ENCODE measurements at places on chromosomes 7 and 10.

DNA sequence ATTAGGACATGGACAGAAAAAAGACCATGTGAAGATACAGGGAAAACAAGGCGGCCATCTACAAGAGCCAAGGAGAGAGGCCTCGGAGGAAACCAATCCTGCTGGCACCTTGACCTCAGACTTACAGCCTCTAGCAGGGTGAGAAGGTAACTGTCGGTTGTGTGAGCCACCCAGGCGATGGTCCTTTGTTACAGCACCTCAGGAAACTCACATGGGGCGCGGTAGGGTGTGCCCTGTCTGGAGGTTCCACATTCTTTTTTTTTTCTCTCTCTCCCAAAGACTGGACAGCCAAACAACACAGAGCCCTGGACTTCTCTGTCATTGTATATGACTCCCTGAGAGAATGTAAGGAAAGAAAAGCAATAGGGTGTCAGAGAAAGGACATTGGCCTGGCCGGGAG, 163.2 kb downstream of the KCNMA1 start:
- no peak for DNase-seq

DNA sequence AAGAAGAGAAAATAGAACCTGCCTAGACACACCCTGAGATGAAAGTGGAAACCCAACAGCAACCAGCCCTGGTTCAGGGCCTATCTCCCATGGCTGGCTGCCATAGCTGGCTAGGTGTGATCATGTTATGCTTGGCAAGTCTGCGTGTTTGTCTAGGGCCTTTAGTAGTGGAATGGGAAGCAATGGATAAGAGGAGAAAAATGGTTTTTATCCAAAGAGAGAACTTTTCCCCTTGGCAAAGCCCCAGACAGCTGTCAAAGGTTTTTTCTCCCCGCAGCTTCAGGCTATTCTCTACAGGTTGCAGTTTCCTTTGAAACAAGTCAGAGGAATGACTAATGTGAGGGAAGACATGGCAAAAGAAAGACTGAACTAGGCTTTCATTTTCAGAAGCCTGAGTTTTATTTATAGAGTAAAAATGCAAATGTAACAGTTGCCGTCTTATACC, 161.5 kb downstream of the SEMA3D start:
- DNase-seq = peak; percentile 27

- no peak for DNase-seq
Measured at GRCh38 chr7:8103282-8103681, 134.7 kb downstream of the GLCCI1 start.

- DNase-seq = no peak
Measured at GRCh38 chr7:115340828-115341227, 418.9 kb downstream of the MDFIC start.

DNA sequence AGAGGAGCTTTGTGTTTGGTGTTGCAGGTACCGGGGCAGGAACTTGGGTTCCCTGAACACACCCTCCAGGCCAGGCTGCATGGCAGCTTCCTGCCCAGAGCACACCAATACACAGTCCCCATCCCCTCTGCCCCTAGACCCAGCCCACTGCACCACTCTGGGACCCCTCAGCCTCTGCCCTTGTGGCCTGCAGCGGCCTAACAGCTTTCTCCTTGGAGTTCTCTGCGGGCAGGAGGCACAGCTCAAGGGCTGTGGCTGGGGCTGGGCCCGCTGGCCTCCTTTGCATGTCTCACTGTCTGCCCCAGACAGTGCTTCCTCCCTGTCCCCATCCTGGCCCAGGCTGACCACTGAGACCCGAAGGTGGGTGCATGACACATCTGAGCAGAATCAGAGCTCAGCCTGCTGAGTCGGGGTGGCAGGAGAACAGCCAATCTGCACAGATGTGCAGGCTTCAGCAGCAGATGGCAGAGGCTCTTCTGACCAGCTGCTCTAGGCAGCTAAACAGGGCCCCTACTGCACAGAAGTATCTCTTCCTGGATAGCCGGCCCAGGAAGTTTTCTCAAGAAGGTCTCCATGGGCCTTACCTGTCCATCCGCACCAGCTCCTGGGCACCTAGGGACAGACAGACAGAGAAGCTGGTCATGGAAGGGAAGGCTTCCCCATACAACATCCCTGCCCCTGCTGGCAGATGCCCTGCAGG, 20.8 kb downstream of the VSIR start:
- no peak for DNase-seq

GRCh38 chr10:18328941-18329340, 188.7 kb downstream of the CACNB2 start:
- no peak for DNase-seq

DNA sequence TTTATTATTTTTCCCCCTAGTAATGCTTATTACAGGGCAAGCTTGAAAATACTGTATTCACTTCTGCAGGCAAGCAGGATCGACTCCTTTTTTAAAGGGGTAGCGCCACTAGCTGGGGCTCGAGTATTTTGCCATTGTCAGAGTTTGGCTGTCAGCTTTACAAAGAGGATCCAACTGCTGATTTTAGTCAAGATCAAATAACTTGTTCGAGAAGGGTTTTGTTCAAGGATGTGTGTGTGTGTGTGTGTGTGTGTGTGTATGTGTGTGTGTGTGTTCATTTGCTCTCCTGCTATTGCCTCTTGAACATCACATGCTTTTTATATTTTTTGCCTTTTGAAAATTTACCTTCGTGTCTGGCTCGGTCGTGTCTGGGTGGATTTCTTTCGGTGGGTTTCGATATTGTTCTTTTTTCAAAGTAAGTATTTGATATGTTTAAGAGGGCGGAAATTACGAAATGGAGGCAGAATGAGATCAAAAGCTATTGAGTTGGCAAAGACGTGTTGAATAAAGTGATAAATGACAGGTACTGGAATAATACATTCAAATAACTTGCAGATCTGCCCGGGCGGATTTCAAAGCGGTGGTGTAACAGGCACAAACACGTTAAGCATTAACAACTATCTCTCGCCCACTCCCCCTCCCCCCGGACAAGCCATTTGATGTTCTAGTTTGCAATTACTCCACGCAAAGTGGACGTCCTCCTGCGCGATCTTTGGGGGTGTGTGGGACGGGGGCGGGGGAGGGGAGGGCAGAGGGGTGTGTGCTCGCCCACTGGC, 1.1 kb downstream of the ARID5B start:
- DNase-seq = peak; percentile 34

GRCh38 chr7:108077709-108078108, 52.5 kb downstream of the LAMB4 start:
- DNase-seq = no peak

GRCh38 chr7:131674131-131674530, 117.7 kb upstream of the PODXL start:
- DNase-seq = no peak

DNA sequence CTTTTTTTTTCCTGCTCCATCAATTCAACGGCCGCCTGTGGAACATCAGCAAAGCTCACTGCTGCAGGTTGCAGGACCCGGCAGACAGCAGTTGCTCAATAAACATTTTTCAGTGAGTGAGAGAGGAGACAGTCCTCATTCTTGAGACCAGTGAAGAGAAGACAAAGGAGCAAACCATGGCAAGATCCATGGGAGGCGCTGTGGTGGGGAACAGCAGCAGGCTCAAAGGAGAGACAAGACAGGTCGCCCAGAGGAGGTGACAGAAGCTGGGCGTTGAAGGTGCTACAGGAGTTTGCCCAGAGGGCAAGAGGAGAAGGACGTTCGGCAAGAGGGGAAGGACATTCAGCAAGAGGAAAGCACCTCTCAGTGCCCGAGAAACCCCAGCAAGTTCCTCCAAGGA, 74.5 kb upstream of the FGFR2 start:
- DNase-seq = no peak

DNA sequence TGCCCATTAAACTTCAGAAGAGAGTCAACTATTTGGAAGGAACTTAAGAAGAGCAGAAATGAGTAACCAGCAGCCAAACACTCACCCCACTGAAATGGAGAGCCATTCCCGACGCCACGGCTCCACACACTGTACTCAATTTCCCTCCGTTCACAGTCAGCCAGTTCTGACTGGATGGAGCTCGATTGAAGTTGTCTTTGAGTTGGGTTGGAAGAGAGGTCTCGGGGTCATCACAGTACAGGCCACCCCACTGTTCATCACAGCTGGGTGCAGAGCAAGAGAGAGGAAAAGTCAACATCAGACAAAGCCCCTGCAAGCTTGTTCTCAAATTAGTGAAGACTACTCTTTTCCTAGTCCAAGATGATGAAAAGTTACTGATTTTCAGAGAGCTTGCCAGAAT, 75.9 kb upstream of the SLC26A5 start:
- DNase-seq = no peak

DNA sequence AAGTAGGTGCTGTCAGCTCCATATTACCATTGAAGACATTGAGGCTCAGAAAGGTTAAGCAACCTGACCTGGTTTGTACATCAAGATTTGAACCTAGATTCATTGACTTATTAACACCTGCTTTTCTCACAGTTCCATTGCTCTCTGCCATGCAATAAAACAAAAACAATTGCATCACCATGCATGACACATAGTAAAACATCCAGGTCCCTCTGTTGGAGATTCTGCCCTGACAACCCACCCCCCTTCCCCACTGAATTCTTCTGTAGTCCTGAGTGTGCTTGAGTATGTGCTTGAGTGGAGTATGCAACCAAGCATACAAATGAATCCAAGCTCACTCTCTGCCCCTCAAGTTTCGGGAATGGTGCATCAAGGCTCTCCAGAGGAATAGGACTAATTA, 6.0 kb upstream of the LMBR1 start:
- no peak for DNase-seq

DNA sequence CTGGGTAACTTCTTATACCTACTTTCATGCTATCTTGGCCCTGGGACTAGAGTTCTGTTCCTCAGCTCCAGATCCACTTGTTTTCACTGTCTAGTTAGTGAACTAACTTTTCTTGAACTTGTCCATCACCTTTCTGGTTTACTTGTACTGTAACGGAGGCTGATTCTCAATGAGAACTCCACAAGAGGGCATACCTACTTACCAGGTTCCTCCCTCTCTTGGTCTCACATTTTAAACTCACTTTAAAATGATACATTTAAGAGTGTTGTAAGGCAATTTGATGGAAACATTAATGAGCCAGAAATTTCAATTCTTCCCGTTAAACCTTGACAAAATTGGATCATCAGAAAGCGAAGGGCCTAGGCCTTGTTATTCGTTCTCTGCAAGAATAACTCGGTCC, 111.6 kb downstream of the MAGI2 start:
- no peak for DNase-seq

GRCh38 chr7:50155755-50156154, 62.7 kb upstream of the ZPBP start:
- DNase-seq = no peak

DNA sequence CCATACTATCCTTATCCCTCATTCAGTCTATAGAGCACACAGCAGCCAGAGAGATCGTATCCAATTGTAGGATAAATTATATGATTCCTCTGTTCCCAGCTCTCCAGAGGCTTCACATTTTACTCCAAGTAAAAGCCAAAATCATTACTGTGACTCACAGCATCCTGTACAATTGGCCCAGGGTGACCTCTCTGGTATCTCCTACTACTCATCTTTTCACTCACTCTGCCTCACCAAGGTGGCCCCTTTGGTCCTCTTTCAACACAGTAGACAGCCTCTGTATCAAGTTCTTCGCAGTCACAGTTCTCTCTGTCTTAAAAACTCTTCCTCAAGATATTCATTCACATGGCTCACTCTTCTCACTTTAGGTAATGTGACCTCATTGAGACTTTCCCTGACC, 72.6 kb upstream of the LSM8 start:
- no peak for DNase-seq

GRCh38 chr10:78657862-78658165, 411.0 kb upstream of the ZMIZ1 start:
- no peak for DNase-seq

DNA sequence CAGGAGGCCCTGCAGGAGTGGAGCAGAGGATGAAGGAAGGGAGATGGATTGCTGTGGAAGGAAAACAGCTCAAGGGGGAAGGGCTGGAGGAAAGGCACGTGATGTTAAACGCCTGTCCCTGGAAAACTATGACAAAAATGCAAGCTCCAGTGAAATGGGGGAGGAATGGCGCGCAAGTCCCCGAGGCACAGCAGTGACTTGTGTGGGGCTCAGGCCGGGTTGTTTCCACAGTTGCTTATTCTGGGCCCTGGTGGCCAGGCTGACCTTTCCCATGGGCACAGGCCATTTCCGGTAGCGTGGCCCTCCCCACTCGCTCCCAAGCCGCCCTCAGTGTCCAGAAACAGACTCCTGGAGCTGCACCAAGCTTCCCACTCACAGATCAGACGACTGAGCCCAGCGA, 68.1 kb upstream of the PDGFA start:
- DNase-seq = no peak

DNA sequence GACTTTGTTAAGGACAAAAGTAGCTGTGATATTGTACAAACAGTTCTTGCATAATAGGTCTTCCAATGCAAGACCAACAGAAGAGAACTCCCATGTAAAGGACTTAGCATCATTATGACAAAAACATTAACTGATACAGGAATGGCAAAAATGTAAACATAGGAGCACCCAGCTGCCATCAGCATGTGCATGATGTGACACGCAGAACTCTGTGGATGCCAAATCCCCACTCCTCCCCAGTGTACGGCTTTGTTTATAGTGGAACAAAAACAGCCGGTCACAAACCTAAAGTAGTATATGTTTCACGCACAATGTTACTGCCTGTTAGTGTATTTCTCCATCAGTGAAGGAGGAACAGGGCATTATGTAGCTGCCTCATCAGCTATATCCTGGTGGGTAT, 316.0 kb upstream of the AOAH start:
- DNase-seq = peak; percentile 22

- DNase-seq = no peak
Measured at GRCh38 chr10:116919706-116920105, 70.4 kb downstream of the ENO4 start.

GRCh38 chr10:51522858-51523257, 176.5 kb downstream of the CSTF2T start:
- DNase-seq = no peak

- no peak for DNase-seq
Measured at GRCh38 chr10:13366891-13367290, 18.8 kb upstream of the SEPHS1 start.

DNA sequence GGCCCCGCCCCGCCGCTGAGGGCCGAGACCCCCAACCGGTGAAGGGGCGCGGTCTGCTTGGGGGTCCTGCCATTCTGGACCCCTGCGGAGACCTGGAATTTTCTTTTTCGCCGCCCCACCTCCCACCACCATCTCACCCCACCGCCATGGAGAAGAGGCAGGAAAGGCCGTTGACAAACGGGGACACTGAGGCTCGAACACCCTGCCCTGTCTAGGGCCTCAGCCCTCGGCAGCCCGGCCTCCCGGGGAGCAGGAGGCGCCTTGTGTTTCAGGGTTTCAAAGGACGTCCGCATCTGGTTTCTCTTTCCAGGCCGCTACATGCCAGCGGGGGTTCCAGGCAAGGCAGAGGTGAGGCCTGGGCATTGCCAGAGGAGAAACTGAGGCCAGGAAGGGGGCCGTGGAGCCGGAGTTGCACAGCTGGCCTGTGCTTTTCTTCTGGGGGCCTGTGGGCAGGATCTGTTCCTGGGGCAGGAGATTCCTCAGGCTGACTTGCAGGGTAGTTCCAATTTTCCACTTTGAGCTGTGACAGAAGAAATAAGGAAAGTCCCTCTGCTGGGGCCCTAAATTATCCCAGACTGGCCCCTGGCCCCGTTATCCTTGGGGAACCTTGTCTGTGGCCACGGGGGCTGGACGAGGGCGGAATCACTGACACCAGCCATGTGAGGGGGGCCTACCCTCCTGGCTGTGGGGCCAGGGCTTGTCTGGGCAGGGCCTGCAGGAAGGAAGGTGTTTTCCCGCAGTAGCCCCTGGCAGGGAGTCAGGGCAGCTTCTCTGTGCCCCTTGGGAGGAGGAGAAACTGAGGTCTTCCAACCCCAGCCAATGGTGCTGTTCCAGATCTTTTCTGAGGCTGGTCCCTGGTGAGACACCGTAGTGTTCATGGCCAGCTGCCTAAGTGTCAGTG, 900 bp upstream of the MICALL2 start:
- DNase-seq = no peak

All from NCI-H1105 treated with DMSO at 0.1 percent for 48 hours (cell line).